Upper lobe of right lung (tissue), 1 donor: ENCODE measurements at places on chromosomes 1 and 21.

GRCh38 chr1:184941735-184942134 is 32.6 kb downstream of the NIBAN1 start:
- DNase-seq, result no peak

DNA sequence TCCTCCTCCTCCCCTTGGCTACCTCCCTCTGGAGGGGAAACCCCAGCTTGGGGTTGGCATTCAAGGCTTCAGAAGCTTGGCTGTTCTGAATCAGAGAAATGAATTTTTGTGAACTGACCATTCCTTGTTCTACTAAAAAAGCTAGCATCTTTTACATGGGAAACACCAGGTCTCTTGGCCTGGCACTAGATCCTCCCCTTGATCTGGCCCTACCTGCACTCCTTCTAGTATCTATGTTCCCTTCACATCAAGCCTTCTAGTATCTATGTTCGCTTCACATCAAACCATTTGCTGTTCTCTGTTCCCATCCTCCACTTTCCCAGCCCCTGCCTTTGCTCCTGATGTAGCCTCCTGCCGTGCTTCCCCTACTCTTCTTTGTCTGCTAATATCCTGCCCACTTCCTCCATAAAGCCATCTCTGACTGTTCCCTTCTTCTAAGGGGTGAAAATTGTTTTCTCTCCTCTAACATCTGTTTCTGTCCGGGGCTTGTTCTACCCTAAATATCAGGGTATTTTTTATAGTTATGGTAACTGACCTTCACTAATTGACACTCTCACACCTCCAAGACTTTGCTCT is 25.8 kb downstream of the FAM151A start:
- DNase-seq, result no peak

DNA sequence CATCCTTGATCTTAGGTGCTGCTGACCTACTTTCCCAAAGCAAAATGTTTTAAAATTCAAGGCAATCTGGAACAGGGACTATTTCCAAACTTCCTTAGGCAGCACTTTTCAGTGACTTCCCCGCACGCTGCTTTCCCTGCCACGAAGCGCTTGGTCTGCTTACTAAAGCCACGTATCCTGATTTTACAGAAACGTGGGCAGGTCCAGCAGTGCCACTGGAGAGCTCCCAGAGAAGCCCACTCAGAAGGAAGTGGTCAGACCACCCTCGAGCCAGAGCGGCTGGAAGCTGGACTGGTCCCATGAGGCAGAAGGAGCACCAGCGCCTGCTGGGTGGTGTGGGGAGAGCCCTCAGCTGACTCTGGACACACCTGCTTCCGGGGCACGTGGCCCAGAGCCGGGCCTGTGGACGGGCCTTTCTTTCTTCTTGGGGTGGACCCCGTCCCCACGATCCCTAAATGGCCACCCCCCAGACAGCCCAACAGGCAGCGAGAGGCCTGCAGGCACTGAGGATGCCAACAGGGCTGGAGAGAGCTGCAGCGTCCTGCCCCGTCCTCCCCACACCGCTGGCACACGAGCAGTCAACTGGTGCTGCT is 23.2 kb downstream of the PTTG1IP start:
- peak; percentile 51 for DNase-seq

DNA sequence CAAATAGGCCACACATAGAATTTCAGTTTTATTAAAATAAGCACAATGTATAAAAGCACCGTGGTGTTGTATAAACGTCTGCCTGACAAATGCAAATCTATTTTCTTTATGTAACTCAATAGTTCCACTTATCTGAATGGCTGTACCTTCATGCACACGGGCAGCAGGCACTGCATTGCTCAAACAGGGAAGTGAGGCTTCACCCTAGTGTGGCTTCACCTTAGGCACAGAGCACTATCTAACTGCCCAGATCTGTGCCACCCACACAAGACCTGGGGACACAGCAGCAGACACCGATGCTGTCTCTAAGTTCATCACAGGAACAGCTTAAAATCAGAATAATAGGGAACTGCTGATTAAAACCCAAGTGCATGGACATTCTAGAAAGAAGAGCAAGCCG is 6.0 kb upstream of the KNCN start:
- peak; percentile 46 for DNase-seq

DNA sequence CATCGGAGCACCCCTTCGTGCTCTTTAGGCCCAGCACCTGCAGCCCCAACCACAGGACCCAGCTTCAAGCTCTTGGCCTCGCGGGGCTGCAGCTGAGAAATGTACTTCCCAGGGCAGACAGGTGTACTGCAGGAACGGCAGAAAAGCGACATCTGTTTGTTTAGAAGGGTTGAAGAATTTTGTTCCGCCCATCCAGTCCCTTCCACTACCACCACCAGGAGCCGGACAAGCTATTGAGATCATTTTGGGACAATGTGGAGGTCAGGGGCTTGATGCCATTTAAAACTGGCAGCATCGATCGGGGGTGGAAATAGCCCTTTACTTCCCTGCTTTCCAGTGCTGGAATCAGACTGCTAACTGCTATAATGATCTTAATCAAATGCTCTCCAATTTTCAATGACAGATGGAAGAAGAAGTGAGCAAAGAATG is 1.7 kb downstream of the SERTAD4 start:
- DNase-seq, result no peak

- no peak for DNase-seq
Measured at GRCh38 chr1:17397910-17398695, 26.1 kb downstream of the PADI6 start.

DNA sequence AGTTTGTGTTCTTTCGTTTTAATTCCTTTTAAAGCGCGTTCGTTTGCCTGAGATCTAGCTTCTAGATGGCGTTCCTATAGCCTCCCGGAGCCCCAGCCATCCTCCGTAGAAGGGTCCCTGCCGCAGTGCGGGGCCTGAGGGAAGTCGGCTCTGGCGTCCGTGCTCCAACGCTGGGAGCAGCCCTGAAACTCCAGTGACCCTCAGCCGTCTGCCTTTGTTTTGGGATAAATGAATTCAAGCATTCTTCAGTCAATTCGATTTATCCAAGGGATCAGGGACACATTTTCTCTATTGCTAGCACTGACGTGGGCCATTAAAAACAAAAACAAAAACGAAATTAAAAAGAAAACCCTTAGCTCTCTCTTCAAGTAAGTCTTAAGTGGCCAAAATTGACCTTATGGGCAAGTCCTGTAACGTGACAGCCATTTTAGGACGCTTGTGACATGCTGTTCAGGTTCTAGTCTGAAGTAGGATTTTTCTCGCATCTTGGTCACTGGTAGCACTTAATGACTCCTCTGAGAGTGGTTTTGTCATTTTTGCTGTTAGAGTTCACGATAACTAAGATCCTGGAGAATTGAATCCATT is 742 bp upstream of the HSPA13 start:
- DNase-seq, result no peak

- DNase-seq, result peak; percentile 43
Measured at GRCh38 chr1:203274603-203275381, 30.5 kb upstream of the BTG2 start.

DNA sequence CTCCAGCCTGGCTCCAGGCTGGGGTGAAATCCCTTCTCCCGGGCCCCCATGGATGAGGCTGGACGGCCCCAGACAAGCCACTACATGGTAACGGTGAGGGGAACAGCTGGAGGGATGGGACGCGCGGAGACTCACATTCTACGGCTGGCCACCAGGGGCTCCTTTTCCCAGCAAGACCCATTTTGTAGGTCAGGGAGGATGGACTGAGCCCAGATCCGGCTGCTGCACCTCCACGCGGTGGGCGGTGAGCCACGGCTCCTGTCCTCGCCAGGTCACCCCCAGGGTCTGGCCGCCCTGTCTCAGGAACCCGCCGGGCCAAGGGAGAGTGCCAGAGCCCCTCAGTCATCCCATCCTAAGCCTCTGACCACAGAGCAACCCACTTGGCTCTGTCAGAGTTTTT is 75.0 kb upstream of the ACTRT2 start:
- no peak for DNase-seq

- DNase-seq, result no peak
Measured at GRCh38 chr1:15432324-15432723, 5.9 kb upstream of the CTRC start.

DNA sequence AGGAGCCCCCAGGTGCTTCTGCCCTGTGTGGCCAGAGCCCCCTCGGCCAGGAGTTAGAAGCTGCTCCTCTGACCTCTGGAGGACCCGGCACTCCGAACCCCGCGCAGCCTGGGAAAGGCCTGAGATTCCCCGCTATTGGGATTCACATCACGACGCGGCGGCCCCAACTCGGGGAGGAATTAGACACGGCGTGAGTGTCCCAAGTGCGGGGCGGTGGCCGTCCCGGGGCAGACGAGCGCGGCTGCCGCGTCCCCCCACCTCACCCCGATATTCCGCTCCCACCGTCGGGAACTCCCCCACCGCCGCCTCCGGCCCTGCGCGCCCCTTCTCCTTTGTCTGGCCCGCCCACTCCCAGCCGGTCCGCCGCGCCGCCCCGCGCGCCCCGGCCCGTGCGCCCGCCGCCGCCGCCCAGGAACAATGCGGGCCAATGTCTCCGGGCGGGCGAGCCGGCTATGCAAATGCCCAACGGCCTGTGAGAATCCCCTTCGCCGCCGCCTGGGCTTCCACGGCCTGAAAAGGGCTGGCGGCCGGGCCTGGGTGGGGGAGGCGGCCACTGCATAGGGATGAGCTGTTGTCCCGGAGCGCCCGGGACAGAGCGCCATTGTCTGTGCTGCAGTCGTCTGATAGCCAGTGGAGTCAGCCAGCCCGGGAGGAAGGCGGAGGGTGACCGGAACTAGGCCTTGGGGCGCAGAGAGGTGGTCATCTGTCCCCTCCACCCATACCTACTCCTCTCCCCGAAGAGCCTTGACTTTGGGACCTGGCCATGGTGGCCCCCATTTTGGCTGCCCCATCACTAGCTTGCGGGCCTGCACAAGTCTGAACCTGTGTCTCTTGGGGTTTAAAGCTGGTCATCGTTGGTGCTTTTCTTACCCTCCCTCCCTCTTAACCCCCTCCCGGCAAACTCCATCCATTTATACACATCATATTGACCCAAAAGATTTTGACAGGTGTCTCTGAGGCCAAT is 19.4 kb downstream of the RHBG start:
- no peak for DNase-seq

- no peak for DNase-seq
Measured at GRCh38 chr1:11691928-11692711, 610 bp downstream of the DRAXIN start.
